Smooth muscle cell of the pulmonary artery (primary cell): ENCODE measurements at places on chromosomes 12 and 14. TPM values are rescaled to one million over a fixed set of nuclear protein-coding genes. Genes with fewer than 3 reads are reported as not detected.

Gene PPP1CC
- total RNA-seq, result 47.4 and 70.4 TPM in 2 replicates

Gene FOXG1
- total RNA-seq, result 0.76 and 1.6 TPM in 2 replicates

Gene KRT79
- total RNA-seq, result not detected in 2 replicates

Gene ADAM21
- 0.86 and 1.4 TPM in 2 replicates for total RNA-seq

Gene MGP
- 81.2 and 251 TPM in 2 replicates for total RNA-seq

Gene TCP11L2
- 28.8 and 41.2 TPM in 2 replicates for total RNA-seq

Gene POTEG
- not detected in 2 replicates for total RNA-seq

Gene MMP17
- total RNA-seq, result 2.6 and 7.8 TPM in 2 replicates

Gene NTN4
- 130 and 302 TPM in 2 replicates for total RNA-seq

Gene GPR68
- 1.4 and 10.6 TPM in 2 replicates for total RNA-seq

Gene STRAP
- total RNA-seq, result 87.3 and 99.1 TPM in 2 replicates

Gene HOXC13
- total RNA-seq, result not detected in 2 replicates

Gene CIROP
- total RNA-seq, result 0.13 TPM in 1 of 2 replicates, not detected in the other

Gene ADAM20
- total RNA-seq, result 2.4 and 2.5 TPM in 2 replicates

Gene CMA1
- total RNA-seq, result not detected in 2 replicates
